Stimulated activated CD8-positive, alpha-beta memory T cell treated with anti-CD3 and anti-CD28 coated beads, Interleukin-15, amount 100 ng/mL, for 48 hours (primary cell): ENCODE measurements at places on chromosomes 2 and 18.

DNA sequence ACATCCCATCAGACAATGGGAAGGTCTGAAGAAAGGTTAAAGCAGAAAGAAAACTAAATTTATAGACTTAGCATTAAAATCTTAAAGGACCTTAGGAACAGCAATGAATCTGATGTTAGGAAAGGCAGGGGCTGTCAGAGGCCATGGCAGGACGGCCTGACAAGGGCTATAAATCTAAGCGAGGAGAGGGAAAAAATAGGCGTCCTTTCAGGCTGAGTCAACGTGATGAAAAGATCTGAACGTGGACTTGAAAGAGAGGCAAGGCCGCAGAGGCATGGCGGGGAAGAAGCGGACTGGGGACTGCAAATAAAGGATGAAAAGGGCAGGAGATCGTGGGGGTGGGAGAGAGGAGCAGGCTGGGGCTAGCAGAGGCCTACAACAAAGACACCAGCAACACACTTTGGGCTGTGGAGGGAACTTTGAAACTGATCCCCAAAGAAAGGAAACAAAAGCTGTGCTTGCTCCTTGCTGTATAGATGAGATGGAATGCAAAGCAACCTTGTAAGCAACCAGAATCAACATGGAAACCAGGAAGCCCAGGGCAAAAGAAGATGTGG is 145.6 kb downstream of the NRP2 start:
- DNase-seq: no peak

DNA sequence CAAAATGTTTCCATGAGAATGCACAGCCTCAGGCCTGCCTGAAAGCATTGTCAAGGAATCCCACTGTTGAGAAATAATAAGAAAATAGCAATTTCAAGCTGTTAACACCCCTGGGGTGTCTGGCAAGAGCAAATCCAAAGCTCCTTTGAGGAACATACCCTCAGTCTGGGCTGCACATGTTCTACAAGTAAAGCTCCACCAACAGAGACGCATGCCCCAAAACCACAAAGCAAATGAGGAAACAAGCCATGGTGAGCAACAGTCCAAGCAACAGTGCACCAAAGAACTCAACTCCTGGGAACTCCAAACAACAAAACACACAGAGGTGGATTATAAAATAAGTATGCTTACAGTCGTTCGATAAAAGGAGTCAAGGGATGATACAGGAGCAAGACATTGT is 40.3 kb downstream of the CYP27C1 start:
- no peak for DNase-seq

- DNase-seq: no peak
Observed at GRCh38 chr2:226664661-226665060, 135.0 kb downstream of the IRS1 start.

DNA sequence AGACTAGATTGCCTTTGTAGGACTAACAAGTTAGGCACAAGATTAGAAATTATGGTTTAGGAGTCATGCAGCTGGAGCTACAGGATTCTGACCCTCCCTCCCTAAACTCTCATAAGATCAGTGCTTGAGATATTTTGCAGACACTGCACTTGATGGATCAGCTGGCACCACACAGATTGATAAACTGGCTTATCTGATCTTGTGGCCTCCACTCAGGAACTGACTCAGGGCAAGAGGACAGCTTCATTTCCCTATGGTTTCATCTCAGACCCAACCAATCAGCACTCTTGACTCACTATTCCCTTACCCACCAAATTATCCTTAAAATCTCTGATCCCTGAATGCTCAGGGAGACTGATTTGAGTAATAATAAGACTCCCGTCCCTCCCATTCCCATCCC is 152.3 kb downstream of the DIS3L2 start:
- DNase-seq: no peak

GRCh38 chr2:232288489-232289030 is 90.0 kb upstream of the ALPP start:
- no peak for DNase-seq

- DNase-seq: no peak
Observed at GRCh38 chr2:73339201-73339600, 45.9 kb upstream of the EGR4 start.

GRCh38 chr2:197372592-197372991 is 62.0 kb upstream of the ANKRD44 start:
- DNase-seq: no peak
